ENCODE measurements at places on chromosomes 4 and X. TPM values are rescaled to one million over a fixed set of nuclear protein-coding genes. Genes with fewer than 3 reads are reported as not detected.

RNF175 gene
- 1.5 TPM for total RNA-seq

PGM2 gene
- total RNA-seq = 24.6 TPM

ANXA3 gene
- total RNA-seq = 138 TPM

TMEM31 gene
- not detected for total RNA-seq

NSG1 gene
- 0.65 TPM for total RNA-seq

ATP1B4 gene
- not detected for total RNA-seq

EFHC2 gene
- total RNA-seq = 0.33 TPM

RAB41 gene
- total RNA-seq = not detected

NXF2B gene
- total RNA-seq = not detected

NAP1L2 gene
- under 0.01 TPM for total RNA-seq

GRIA2 gene
- total RNA-seq = not detected
